Iris pigment epithelial cell (primary cell): ENCODE measurements at places on chromosomes 16 and 17.
A peak's percentile ranks its signal among the peaks of the same experiment; 100 is the strongest.

GRCh38 chr16:16861546-16861945, 482.6 kb downstream of the NPIPA7 start:
- DNase-seq, result peak; percentile 12

- no peak for DNase-seq
Measured at GRCh38 chr16:13856398-13856797, 63.6 kb upstream of the ERCC4 start.

- DNase-seq, result peak; percentile 59
Measured at GRCh38 chr17:27489045-27489715, 32.9 kb downstream of the KSR1 start.

DNA sequence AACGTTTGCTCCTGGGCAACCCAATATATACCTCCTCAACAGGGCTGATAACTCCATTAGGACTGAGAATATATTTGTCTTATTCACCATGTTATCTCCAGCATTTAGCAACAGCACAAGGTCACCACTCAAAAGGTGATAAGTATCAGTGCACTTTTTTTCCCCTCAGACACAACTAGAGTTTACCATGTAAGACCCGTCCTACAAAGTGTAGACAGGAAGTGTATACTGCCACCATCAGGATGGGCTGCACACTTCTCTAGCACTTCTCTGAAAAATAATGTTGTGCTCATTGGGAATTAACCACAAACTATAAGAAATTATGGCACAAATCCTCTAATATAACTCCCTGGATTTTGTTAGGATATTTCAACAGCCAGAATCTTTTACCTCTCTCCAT, 5.7 kb upstream of the VAT1L start:
- peak; percentile 62 for DNase-seq

DNA sequence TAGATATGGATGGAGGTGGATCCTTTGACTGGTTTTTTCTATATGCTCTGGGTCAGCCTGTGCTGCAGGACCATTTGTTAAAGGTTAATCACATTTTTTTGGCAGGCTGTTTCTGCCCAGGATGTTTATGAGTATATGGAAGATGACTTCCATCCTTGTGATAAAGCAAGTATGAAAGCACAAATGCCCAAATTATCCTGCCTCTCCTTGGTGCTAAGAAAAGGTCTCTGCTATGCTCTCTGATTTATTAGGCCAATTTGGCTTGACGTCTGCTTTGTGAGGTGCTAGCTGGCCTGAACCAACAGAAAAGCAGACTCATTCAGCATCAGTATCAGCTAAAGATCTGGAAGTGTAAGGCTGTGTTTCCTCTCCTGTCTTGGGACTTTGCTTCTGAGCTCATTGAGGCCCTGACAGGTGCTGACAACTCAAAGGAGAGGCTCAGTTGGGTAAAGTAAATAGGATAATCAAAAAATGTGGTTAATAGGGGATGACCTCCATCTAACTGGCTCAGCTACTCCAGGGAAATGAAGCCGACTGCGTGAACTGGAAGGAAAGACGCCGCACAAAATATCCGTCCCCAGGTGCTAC, 15.2 kb downstream of the ANKRD40 start:
- DNase-seq, result no peak

DNA sequence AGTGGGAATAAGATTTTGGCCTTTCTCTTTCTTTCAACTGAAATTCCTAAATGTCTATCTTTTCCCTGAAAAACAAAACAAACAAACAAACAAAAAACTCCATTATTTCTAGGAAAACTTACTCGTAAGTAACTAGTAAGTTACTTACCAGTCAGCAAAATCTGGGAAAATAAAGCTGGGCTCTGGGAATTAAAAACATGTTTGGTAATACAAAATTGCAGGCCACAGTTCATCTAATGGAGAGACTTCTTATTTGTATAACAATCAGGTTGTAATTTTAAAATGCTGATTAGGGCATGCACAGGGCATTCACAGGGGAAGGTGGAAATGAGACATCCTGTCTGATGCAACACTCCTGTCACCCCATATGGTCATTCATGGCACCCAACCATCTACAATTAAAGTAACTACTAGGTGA, 3.8 kb upstream of the WIPI1 start:
- DNase-seq, result no peak

DNA sequence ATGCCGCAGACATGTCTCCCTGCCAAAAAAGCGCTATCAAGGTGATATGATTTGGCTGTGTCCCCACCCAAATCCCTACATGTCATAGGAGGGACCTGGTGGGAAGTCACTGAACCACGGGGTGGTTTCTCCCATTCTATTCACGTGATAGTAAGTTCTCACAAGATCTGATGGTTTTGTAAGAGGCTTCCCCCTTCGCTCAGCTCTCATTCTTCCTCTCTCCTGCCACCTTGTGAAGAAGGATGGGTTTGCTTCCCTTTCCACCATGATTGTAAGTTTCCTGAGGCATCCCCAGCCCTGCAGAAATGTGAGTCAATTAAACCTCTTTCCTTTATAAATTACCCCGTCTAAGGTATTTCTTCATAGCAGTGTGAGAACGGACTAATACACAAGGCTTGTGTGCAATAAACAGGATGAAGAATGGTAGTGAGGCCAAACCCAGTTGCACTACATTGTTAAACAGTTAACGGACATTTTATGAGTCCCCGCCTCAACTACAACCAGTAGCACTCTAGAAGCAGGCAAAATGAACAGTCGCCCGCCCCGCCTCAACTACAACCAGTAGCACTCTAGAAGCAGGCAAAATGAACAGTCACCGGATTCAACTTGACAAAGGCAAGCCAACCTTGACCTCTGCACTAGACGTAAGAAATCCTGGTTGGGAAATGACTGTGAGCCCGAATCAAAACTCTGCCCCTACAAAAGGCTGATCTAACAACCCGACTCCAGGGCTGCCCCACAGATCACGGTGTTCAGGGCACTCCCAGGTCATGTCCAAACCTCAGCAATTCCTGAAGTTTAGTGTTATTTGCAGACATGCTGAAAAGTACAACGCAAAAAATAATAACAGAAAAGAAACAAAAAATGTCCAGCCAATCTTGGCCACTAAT, 26.3 kb downstream of the VPS53 start:
- DNase-seq, result peak; percentile 74

- DNase-seq, result peak; percentile 83
Measured at GRCh38 chr17:78315355-78316114, 44.3 kb downstream of the SOCS3 start.

DNA sequence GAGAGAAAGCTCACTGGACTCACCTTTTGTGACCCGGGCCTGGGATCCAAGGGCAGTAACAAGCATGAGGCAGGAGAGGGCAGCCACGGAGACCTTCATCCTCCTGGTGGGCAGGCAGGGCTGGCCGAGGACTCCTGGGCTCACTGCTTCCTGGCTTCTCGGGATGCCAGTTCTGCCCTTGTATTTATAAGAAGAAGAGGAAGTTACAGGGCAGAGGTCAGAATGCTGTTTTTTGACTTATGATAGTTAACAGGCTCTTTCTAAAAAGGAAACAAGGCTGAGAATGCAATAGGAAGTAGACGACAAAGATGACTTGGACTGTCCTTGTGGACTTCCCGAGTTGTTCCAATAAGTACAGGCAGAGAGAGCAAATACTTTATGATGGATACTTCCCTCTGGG, at the start of gene CCL23:
Gene CCL23, minus strand, starts transcription at position 174 of the 400 bp plus-strand sequence. Its CDS starts 75 bp downstream, at position 99.
- no peak for DNase-seq

- DNase-seq, result no peak
Measured at GRCh38 chr17:62888765-62889164, 77.3 kb upstream of the TANC2 start.

DNA sequence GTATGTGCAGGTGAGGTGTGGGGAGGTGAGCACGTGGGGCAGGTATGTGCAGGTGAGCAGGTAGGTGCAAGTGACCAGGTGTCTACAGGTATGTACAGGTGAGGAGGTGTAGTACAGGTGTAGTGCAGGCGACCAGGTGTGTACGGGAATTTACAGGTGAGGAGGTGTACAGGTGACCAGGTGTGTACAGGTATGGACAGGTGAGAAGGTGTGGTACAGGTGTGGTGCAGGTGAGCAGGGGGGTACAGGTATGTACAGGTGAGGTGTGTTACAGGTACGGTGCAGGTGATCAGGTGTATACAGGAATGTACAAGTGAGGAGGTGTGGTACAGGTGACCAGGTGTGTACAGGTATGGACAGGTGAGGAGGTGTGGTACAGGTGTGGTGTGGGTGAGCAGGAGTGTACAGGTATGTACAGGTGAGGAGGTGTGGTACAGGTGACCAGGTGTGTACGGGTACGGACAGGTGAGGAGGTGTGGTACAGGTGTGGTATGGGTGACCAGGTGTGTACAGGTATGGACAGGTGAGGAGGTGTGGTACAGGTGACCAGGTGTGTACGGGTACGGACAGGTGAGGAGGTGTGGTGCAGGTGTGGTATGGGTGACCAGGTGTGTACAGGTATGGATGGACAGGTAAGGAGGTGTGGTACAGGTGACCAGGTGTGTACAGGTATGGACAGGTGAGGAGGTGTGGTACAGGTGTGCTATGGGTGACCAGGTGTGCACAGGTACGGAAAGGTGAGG, 12.8 kb upstream of the DBNDD1 start:
- peak; percentile 31 for DNase-seq

DNA sequence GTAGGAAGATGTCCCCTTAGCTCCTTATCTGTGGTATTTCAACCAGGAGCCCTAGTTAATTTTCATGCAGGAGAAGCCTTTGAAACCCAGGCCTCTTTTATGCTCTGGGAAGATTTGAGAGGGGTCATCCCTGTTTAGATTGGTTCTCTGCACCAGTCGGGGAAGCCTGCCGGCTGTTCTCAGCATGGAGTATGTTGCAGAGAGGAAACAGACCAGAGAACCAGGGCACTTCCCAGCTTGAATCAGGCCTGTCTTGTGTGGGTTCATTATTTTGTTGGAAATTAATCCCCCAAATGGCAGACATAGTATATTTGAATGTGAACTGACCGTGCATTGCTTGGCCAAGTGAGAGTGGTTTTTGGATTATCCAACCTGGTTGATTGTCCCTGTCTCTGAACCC, 1082.1 kb upstream of the RBFOX1 start:
- DNase-seq, result no peak

DNA sequence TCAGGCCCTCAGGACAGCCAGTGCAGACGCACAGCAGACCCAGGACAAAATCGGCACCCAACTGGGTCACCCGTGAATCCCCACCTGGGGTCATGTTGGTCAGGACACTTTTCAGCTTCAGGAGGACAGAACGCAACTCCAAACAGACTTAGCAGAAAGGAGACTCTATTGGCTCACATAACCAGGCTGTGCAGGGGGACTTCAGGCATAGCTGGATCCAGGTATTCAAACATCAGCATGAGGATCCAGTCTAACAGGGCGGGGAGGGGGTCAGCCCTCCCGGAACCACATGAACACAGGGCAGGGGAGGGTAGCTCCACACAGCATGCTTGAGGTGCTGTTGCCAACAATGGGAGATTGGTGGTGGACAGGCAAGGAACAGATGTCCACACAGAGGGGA, 22.0 kb downstream of the ZNF469 start:
- DNase-seq, result no peak

- DNase-seq, result no peak
Measured at GRCh38 chr16:87253536-87253935, 63.7 kb downstream of the C16orf95 start.

DNA sequence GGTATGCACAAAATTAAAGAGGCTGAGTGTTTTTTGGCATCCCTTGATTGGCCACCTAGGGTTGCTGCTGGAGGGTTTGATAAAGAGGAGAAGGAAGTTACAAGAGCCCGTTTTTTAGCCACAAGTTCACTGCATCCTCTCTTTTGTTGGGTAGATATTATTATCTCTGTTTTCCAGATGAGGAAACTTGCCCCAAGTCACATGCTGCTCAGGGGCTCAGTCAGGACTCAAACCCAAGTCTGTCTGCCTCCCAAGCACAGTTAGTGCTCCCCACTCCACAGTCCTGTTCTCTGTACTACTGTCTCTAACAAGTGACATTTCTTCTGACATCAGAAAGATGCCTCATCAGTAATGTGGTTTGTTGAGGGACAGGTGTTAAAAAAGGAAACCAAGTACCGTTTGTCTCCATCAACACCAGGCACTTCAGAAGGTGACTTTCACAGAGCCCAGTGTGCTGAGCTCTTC, 1.4 kb downstream of the NT5M start:
- no peak for DNase-seq

DNA sequence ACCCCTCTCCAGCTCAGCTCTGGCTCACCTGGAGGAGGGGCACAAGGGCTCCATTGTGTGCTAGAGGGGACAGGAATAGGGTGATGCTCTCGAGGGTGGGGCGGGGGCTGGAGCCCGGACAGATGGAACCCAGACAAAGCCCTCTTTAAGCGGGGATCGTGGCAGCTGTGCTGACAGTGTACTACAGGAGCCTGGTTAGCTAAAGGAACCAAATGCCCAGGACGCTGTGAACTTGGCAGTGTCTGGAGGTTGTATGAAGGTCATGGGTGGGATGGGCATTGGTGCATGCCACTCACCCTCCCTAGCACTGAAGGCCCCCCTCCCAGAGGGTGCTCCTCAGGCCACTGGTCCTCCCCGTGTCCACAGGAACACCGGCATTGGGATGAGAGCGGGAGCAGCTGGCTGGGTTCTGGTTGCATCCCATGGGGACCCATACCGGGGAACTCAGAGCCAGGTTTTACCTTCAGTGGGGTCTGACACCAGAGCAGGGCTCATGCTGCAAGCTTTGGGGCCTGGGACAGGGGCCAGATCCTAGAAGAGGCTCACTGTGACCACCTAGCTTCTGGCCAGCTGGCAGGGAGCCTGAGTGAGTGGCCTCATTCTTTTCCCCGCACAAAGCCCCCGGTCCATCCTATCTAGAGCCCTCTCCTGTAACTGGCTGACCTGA, 11.9 kb downstream of the KIF19 start:
- no peak for DNase-seq

DNA sequence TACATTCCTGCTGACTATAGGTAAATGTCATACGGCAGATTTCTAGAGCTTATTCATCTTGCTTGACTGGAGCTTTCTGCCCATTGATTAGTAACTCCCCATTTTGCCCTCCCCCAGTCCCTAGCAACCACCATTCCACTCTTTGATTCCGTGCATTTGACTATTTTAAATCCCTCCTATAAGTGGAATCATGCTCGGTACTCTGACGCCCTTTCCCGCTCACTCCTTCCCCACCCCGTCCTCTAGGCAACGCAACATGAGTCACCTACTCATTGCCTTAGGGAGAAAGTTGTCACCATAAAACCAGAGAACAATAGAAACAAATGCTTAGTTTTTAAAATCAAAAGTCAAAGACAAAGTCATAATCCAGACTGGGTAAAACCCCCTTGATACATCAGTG, 45.5 kb upstream of the RBBP6 start:
- DNase-seq, result no peak

- DNase-seq, result no peak
Measured at GRCh38 chr16:7584561-7584960, 251.9 kb downstream of the RBFOX1 start.

- no peak for DNase-seq
Measured at GRCh38 chr17:50052241-50052796, 3.6 kb upstream of the ITGA3 start.

DNA sequence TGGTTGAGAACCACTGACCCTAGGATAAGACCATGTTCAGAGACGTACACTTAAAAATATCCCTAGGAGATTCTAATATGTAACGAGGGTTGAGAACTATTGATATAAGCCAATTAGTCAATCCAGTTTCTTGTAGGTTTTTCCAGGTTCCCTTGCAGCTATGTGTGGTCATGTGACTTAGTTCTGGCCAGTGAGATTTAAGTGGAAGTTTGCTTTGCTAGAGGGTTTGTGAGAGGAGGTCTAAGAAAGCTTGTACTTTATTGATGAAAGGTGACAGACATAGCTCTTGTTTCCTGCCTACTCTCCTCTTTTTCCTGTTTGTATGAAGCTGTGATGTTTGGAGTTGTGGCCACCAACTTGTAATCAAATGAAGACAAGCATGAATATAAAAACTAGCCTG, 110.1 kb upstream of the SIAH1 start:
- no peak for DNase-seq
